ENCODE measurements at places on chromosomes 2 and 18.

DNA sequence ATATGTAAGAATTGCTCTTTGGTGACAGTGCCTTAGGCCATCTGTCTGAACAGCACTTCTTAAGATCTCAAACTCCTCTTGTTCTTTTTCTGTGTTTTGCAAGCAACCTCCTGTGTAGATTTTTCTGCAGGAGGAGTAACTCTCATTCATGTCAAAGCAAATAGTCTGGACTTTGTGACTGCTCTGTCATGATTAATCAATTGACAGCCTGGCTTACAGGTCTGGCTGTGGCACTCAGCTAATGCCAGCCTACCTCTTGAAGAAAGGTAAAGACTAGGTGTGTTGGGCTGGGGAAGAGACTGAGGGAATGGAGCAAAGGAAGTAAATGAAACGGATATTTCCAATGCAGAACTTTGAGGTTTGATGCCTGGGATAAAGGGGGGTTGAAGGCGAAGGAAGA is 156.6 kb downstream of the CERS6 start:
- no peak for DNase-seq

DNA sequence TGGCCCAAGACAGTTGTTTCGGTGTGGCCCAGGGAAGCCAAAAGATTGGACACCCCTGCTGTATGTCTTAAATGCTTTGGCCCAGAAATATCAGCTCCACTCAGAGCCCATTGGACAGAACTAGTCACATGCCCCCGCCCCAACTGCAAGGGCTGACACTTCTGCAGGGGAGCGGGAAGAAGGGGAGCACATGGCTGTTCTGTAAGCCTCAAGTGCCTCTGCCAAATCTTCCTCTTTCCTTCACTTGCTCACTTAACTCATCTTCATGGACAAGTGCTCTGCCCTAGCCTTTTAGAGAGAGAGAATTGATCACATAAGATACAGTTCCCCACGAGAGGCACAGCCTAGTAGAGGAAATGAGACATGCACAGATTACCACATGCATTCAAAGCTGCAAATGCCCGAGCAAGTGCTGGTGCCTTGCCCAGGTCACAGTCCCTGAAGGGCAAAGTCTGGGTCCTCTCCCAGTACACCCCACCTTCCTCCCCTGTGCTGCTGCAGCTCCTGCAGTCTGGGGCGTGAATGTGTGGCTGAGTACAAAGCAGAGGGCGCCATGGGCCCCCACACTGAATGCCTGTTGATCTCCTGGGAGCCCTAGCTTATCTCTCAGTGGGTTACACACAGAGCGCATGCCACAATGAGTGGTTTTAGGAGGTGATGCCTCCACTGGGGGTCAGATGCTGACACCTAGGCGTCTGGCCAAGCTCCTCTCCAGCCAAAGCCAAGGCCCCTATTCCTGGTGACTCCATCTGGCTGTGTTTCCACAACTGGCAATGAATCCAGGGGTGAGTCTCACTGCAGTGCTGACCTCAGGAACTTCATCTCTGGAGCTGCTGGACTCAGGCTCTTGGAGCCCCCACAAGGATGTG is 135.3 kb downstream of the CTIF start:
- DNase-seq: no peak

DNA sequence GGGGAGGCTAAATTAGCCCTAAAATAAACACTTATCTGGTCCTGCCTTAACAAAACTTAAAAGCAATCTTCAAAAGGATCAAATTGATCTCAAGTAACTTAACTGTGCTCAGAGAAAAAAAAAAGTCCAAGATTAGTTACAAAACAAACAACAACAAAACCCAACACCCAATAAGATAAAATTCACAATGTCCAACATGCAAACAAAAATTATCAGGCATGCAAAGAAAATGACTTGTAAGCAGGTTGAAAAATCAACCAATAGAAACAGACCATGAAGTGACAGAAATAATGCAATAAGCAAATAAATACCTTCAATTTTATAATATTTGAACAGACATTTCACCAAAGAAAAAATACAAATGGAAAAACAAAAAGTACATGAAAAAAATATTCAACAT is 4.0 kb upstream of the REEP1 start:
- no peak for DNase-seq

- no peak for DNase-seq
These were observed 111.1 kb upstream of the SPOPL start for GRCh38 chr2:138390316-138390945.

DNA sequence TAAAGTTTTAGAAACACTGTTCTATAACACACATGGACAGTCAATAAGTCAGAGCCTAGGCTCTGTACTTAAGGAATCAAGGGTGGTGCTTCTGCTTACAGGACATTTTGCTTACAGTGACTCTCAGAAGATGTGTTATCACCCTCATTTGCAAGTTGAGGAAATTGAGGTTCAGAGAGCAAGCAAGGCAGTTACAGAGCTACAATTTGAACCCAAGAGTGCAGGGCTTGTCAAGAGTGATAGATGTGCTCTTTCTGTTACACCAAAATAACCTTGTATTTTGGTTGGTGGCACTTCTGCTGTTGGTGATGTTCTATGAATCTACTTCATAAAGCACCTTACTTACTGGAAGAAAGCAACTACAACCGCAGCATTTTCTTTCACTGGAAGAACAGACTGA is 170.2 kb downstream of the THADA start:
- no peak for DNase-seq

GRCh38 chr18:57780706-57781347 is 22.3 kb downstream of the ATP8B1 start:
- DNase-seq: no peak

- peak; percentile 62 for DNase-seq
These were observed 144.1 kb downstream of the SMAD7 start for GRCh38 chr18:48806551-48807261.

DNA sequence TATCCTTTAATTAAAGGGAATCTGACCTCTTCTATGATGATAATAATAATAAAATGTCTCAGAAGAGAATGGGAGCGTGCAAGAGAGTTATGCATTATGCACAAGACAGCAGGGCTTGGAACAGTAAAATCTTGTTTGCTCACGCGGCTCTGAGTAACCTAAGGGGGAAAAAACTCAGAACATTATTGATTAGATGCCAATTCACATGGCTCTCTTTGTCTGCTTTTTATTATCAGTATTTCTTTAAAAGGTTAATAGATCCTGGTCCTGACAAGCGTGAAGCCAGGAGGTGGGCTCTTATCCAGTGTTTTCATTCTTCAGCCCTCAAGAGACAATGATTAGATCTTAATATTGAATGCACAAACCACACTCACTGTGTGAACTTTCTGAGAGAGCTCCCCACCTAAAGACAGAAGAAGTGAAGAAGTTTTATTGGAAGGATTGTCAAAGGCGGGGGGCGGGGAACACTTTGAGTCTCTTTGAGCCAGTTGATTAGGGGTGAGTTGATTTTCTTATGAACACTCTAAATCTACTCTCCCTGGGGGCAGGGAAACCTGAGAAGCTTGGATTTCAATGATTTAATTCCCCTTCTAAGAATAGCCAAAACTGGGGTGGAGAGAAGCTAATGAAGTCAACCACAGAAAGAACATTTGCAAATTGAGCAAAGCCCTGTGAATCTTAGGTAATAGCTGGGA is 127.5 kb upstream of the CTAGE1 start:
- DNase-seq: no peak

DNA sequence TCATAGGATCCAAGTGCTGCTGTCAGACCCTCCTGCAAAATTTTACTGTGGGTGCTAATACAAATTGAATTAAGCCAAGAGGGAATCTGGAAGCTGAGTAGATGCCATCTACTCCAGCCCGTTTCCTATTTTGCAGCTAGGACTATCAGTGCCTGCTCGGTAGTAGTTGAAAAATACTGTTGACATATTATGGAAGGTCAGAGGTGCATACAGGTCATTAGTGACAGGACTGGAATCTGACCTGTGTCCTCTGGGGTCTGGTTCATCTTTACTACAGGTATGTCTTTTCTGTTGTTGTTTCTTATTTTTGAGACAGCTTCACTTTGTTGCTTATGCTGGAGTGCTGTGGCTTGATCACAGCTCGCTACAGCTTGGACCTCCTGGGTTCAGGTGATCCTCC is 58.8 kb downstream of the MAP4K4 start:
- DNase-seq: no peak

DNA sequence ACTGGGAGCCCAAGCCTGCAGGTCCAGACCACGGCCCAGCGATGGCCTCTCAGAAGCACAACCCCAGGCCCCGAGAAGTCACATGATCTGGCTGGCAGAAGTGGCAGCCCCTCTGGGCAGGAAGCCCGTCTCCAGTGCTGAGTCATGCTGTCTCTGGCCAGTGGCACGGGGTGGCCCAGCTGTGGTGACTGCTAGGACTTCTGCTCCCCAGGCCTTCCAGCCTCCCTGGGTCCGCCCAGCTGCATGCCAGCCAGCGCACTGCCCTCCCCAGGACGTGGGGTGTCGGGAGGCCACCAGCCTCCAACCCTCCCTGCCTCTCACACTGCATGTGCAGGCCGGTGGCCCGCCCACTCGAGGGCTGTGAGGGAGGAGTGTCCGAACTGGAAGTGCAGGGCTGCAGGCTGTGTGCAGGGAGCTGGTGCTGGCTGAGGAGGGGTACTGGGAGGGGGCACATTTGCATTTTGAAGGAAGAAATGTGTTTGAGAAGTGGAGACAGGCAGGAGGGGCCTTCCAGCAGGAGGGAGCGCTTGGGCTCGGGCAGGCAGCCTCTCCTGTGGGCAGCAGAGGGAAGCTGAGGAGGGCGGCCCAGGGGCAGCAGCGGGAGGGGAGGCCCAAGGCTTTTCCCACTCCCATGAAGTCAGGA is 17.0 kb upstream of the HPCAL1 start:
- no peak for DNase-seq

DNA sequence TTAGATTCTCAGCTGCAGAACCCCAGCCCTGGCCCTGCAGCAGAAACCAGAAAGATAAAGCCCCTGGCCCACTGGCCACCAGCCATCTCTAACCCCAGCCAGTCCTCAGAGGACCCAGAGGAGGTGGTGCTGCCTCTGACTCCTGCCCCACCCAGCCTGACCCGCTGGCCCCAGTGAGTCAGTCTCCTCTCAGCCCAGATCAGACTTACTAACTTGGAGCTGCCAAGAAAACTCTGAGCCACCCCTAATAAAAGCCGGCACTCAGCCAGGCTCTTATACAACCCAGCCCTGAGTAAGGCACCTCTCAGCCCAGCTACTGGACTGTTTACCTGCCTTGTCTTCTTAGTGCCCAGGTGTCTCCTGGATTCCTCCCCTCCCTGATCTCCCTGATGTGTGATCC is 2.0 kb downstream of the SLC14A2 start:
- DNase-seq: no peak

- DNase-seq: no peak
These were observed 78.0 kb upstream of the RPL31 start for GRCh38 chr2:100924122-100924519.

- DNase-seq: no peak
These were observed 14.0 kb downstream of the ATP8B1 start for GRCh38 chr18:57789090-57789489.

DNA sequence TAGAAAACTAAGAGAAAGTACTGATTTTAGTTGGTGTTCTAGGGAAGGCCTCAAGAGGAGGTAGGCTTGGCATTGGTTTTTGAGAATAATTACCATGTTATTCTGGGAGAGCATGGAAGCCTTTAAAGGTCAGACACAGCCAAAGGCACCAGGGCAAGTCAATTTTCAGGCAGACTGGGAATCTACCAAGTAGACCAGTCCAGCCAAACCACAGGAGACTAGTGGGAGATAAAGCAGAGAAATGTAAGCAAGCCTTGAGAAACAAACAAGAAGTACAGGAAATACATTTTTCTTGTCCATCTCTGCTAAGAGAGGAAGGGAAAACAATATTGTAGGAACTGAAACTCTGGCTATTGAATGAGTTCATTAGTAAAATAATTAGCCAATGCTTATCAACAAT is 5.5 kb upstream of the CCDC68 start:
- no peak for DNase-seq

DNA sequence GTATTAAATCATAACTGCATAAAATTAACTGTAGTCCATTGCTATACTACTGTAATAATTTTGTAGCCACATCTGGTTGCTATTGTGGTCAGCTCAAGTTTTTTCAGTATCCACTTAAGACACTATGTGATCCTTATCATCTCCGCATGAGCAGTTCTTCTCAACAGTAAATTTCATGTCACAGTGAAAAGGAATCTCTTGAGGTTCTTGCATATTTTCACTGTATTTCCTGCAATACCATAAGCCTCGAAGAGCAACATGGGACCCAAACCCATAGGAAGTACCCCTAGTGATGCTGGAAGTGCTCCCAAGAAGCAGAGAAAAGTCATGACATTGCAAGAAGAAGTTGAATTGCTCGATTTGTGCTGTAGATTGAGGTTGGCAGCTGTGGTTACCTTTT is 86.7 kb downstream of the LDLRAD4 start:
- DNase-seq: no peak

DNA sequence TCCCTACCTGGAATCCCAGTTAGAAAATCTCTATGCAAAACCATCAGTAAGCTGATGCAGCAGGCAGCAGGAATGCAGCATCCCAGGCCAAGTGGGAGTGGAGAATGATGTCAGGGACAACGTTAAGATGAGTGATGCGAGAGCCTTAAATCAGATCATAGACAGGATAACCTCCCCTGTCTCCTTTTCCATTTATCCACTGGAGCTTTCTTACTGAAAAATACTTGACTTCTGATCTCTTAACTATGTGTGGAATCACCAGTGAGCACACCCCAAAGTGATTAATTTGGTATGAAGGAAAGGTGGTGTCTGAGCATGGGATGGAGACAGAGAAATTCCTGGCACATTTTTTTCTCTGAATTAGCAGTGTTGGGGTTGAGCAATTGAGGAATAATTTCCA is 98.0 kb downstream of the RND3 start:
- DNase-seq: no peak

GRCh38 chr2:64219149-64219548 is 74.9 kb upstream of the PELI1 start:
- no peak for DNase-seq

DNA sequence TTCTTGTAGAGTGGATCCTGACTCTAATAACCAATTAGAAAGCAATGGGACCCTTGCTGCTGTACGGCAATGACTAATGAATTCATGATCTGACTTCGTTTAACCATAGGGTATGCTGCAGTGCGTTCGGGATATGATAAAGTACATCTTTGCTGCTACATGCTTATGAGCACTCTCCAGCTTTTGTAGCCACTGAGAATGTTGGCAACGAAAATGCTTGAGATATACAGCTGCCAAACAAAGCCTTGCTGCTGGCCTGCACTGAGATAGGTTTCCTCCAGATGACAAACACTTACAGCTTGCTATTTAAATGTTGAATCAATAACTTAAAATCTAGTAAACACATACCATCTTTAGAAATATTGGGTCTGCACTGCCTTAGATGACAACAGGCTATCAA is 372.4 kb upstream of the SLC8A1 start:
- no peak for DNase-seq

GRCh38 chr2:154849482-154849881 is 151.0 kb downstream of the KCNJ3 start:
- DNase-seq: no peak
